ENCODE measurements at places on chromosomes 7 and 10.

DNA sequence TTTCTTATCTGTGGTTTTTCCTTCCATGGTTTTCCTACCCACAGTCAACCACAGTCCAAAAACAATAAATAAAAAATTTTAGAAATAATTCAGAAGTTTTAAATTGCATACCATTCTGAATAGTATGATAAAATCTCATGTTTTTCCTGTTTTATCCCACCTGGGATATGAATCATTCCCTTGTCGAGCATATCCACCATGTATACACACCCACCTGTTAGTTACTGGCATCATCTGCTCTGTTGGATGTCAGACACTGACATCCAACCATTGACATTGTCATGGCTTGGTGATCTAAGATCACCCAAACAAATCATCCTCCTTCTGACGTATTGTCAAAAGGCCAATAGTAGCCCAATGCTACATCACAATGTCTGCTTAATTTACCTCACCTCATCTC, 749.8 kb downstream of the TNS3 start:
- DNase-seq, result no peak

DNA sequence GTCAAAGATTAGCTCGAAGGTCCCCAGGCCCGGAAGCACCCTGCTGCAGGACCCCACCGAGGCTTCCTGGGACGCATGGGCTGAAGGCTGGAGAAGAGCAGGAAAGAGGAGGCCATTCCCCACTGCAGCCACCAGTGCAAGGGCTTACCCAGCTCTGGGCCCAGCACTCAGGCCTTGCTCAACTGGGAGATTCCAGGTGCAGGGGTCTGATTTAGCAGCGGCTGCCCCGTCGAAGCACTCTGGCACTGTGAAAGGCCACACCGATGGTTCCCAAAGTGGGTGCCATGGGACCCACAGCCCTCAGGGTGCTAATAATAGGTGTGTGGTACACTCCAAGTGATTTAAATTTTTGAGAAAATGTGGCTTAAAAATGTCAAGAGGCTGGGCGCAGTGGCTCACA, 130.9 kb downstream of the OAT start:
- no peak for DNase-seq

DNA sequence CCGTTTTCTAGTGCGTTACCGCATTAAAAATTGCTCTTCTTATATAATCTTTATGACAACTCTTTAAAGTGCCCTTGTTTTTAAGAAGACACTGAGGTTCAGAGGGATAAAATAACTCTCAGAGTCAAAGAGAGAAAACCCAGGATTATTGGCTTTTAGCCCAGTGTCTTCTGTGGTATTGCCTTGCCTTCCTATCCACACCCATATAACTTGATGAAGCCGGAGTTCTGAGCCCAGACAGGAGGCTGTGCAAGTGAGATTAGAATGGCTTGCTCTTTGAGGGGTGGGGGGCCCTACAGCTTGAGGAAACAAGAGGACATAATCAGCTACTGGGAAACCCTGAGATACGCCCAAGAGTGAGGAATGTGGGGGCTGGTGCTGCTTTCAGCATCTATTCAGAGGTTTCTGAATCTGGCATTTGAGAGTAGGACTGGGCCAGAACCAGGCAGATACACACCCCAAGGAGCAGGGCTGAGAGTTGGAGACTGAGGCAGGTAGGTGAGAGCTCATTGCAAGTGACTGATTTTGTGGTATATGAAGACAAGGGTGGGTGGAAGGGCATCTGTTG, 2.3 kb downstream of the PRXL2A start:
- no peak for DNase-seq

DNA sequence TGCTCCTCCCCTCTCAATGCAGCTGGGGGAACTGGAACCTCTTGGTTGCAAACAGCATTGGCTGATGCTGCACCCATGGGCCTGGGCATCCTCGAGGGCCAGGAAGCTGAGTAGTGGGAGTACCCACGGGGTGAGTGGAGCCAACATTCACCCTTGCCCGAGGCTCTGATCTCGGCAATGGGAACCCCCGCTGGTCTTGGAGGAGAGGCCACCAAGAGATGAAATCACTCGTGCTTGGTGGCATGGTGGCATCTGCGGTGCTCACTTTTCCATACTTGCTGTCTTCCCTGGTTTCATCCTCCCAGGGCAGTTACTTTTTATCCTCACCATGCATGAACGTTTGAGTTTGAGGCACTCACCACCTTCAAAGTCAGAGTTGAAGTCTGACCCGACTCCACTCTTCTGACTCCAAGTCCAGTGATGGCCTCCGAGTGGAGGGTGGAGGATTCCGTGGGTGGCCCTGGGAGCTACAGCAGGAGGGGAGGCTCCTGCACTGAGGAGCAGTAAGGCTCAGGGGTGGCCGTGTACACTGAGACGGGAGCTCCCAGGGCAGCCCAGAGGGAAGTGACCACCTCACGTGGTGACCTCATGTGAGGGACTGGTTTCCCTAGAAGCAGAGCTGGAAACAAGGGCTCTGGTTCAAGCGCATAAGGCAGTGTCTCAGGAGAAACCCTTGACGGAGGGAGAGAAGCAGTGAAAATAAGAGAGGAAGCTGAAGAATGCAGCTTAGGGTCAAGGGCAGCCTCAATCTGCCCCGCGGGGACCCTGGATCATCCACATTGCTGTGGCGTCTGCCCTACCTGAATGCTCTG, 349.1 kb downstream of the TCERG1L start:
- no peak for DNase-seq

- no peak for DNase-seq
Measured at GRCh38 chr7:103541947-103542346, 95.9 kb upstream of the SLC26A5 start.

- no peak for DNase-seq
Measured at GRCh38 chr7:101743995-101744360, 73.4 kb upstream of the CUX1 start.

GRCh38 chr7:85090143-85090542, 96.7 kb downstream of the SEMA3D start:
- no peak for DNase-seq

DNA sequence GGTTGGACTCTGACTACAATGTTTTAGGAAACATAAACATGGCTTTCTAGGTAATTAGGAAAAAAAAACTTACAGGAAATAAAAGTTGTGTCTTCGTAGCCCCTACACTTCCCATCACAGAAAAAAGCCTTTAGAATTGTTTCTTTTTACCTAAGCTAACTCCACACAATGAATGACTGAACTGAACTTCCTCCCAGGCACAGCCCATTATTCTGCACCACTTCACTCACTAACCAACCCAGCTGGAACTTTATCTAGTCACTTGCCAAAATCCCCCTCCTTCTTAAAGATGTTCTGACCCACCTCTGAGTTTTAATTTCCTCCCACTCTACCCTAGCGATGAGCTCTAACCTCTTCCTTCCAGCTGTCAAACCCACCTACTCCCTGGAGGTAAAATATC, 91.7 kb upstream of the MEOX2 start:
- DNase-seq, result no peak

DNA sequence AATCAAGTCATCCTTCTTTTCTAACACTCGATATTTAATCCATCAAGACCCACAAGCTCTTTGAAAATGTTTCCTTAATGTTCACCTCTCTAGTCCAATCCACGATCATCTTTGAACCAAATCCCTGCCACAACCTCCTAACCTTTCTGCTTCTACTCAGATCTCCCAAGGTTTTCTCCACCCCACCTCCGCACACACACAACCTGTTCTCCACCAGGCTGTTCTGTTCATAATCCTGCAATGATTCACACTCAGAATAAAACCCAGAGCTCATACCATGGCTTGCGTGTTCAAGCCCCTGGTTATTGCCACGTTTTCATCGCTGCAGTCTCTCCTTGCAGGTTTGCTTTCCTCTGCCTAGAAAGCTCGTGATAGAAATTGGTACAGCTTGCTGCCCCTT, 53.8 kb upstream of the BAMBI start:
- no peak for DNase-seq

DNA sequence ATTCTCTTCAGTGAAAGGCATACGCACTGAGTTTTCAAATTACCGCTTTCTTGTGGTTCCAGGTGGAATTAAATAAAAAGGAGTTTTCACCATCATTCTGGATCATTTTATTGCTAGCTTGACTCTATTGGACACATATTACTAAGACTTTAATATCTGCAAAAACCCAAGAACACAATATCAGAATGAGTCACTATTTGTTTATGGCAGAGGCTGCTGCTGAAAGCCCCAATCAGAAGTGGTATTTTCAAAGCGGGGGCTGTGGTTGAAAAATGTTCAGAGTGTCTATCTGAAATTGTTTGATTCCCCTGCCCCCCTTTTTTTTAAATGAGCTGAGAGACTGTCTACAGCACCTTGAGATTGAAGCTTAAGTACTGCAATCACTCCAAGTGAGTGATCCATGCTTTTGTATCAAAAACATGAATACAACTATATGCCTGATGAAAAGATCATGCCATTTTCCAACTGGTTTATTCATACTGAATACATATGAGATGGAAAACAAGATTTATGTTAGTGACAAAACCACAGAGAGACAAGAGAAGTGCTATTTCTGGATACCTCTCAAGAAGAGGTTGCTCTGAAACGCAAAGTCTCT, 376.4 kb downstream of the HTR7 start:
- no peak for DNase-seq

GRCh38 chr10:15237351-15237750, 68.9 kb upstream of the NMT2 start:
- no peak for DNase-seq

DNA sequence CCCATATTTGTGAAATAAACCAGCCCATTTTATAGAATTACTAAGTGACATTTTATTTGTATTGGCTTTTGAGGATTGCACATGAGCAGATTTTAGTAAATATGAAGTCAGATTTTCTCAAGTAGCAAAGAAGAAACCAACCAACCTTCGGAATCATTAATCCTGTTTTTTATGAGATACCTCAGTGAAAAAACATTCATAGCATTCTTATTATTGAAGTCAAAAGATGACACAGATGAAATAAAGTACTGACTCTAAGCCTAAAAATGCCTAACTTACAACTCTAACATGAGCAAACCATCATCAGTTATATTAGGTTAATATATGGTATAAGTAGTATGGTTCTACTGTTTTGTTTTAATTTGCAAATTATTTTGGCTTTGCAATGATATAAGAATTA, 59.9 kb upstream of the AGBL3 start:
- no peak for DNase-seq

DNA sequence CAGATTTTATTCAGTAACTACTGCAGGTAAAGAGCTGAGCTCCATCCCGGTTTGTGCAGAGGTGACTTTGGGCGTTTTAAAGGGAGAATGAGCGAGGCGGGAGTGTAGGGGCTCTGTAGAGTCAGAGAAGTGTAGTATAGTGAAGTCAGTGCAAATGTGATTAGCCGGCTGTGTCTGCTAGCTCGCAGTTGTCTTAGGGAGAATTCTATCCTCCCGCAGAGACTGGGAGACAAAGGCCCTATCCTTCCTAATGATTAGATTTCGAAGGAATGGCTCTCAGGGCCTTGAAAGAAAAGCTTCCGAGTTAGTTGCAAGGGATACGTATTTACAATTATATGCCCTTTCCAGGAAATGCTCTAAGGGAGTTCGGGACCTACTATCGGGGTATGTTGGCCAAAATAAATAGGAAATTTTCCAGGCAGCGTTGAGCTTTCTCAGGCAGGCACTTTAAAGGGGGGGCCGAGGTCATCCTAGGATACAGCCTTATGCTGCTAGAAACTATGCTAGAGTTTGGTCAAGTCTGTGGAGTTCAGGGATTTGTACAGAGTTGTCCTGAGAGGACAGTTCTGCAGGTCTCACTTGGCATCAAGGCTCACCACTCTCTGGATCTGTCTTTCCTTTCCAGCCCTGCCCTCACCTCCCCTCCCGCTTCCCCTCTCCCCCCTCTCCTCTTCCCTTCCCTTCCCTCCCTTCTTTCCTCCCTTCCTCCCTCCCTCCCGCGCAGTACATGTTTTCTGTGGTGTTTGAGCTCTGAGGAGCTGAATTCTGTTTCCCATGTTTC, 825 bp downstream of the MRPL32 start:
- DNase-seq, result no peak

All from iPS DF 6.9 (cell line).